ENCODE measurements at places on chromosomes 7 and 10.

GRCh38 chr7:33129806-33130153 lies 416 bp downstream of the BBS9 start:
- DNase-seq = no peak

GRCh38 chr7:105932835-105933477 lies 30.1 kb upstream of the CDHR3 start:
- DNase-seq = no peak

DNA sequence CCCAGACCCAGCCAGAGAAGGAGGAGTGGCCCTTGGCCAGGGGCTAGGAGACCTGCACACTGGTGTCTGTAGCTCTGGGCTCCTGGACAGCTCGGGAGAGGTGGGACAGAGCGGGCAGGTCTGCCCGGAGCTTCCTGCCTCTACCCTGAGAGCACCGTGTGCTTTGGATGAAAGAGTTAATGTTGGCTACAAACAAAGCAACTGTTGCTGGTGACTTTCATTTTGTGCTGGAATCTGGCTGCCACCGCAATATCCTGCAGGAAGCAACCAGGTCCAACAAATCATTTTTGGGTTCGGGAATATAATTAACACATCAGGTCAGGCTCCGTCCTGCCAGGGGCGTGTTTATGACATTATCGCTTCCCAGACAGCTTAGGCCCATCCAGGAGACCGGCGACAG lies 441.8 kb upstream of the MKI67 start:
- no peak for DNase-seq

DNA sequence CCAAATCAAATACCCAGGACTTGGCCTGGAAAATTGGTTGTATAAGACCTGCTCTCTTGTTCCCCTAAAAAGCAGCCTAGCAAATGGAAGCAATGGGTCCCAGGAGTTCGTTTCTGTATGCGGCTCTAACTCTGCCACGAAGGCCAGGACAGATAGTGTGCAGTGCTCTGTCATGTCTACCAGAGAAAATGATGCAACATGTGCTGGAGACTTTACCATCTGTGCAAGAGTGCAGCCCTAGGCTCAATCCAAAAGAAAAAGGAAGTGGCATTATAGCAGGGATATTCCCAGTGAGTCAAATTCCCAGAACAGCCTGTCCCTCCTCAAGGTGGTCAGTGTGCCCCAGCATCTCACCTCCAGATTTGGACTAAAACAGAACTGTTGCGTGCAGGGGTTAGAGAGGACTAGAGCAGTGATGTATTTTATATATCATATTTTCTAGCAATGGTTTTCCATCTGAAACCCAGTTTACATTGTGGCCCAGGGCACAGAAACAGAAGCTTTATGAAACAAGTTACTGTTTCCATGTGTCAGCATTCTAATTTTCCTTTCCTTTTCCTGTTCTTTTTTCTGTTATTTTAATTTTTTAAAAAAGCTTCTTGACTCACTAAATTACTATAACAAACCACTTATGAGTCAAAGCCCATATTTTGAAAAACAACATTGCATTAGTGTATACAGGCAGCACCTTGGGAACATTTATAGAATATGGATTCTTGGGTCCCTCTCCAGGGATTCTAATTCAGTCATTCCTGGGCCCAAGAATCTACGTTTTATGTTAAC lies 311.2 kb downstream of the RNLS start:
- peak; percentile 64 for DNase-seq

GRCh38 chr7:24979470-24979862 lies 512 bp downstream of the OSBPL3 start:
- peak; percentile 88 for DNase-seq

- no peak for DNase-seq
These were observed 2.8 kb downstream of the INHBA start for GRCh38 chr7:41700044-41700471.

GRCh38 chr10:6279540-6280267 lies 77.0 kb downstream of the PFKFB3 start:
- no peak for DNase-seq

DNA sequence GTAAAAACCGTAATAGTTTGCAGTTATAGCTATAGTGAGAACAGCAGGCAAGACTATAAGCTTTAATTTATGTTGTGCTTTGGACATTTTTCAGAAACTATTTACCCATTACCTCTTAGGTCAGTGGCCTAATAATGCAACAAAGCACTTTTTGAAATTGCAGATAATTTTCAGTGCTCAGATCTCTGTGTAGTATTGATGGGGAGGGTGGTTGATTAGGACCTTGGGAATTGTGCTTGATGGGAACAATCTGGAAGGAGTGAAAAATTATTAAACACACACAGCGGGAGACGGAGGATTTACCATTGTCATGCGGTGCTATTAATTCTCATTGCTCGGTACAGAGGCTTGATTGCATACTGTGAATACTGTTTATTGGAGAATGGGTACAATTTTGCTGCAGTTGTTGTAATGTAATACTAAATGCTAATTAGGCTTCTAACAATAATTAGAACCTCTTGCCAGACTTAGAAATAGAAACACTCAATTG lies 304.8 kb downstream of the LRMDA start:
- no peak for DNase-seq

DNA sequence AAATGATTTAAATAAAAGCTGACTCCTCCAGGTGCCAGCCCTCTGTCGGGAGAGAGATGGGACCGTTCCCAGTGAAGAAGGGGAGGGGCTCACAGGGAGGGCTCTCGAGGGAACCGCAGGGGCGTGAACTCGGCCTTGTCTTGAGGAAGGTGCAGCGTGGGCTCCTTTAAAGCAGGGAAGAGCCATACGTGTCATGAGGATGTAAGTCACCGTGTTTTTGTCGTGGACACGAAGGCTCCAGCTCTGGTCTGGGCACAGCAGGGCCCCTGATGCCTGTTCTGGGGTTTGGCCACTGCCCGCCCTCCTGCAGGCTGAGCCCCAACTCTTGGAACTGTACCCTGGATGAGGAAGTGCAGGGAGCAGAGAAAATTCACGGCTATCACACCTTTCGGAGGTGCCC lies 45.0 kb downstream of the JAKMIP3 start:
- DNase-seq = peak; percentile 38

DNA sequence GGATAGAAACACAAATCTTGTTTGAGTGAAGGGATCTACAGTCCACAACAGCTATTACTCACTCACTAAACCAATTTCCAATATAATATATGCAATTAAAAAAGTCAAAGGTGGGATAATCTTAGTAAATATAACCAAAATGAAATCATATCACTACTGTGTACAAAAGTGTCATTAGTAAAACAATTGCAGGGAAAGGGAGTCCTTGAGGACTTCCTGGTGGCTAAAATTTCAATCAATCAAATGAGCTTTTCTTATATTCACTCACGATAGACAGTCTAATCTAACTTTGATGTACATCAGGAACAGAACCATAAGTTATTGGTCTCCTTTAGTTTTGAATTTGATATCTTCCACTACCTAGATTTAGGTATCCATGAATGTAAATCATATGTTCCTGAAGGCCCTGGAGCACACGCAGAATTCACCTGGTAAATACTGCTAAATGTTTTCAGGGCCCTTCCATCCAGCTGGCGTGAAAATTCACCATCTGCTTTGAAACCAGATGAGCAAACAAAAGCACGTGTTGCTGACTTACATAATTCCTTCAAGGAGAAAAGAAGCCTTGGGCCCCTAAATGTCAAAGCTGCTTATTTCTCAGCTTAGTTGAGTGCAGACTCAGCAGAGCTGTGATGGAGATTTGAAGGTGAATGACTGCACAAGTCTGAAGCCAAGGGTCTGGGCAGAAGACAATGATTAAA lies 159.3 kb upstream of the TMEM196 start:
- DNase-seq = no peak

DNA sequence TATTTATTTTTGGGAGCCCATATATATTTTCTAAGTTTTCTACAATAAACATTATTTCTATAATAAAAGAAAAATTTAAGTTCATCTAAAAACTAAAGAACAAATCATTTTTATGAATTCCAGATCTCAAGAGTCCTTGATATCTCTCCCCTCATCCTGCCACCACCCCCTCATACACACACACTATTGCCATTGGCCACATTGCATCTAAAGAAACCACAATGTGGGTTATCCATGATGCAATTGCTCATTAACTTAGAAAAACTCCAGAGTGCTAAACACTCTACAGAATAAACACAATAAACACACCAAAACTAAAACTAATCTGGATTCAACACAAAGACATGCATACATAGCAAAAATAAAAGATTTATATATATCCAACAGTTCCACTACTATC lies 37.8 kb downstream of the FAM13C start:
- DNase-seq = no peak

DNA sequence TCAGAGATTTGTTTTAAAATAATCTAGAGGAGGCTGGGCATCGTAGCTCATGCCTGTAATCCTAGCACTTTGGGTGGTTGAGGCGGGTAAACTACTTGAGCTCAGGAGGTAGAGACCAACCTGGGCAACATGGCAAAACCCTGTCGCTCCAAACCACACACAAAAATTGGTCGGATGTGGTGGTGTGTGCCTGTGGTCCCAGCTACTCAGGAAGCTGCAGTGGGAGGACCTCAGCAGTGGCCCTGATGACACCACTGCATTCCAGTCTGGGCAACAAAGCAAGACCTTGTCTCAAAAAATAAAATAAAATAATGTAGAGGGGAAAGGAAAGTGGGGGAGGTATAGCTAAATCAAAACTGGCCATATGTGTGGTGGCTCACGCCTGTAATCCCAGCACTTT lies 13.9 kb upstream of the PPP3CB start:
- DNase-seq = no peak

GRCh38 chr10:14508725-14509124 lies 178.0 kb upstream of the FRMD4A start:
- no peak for DNase-seq

GRCh38 chr10:99661377-99661763 lies 2.1 kb downstream of the ENTPD7 start:
- DNase-seq = no peak

DNA sequence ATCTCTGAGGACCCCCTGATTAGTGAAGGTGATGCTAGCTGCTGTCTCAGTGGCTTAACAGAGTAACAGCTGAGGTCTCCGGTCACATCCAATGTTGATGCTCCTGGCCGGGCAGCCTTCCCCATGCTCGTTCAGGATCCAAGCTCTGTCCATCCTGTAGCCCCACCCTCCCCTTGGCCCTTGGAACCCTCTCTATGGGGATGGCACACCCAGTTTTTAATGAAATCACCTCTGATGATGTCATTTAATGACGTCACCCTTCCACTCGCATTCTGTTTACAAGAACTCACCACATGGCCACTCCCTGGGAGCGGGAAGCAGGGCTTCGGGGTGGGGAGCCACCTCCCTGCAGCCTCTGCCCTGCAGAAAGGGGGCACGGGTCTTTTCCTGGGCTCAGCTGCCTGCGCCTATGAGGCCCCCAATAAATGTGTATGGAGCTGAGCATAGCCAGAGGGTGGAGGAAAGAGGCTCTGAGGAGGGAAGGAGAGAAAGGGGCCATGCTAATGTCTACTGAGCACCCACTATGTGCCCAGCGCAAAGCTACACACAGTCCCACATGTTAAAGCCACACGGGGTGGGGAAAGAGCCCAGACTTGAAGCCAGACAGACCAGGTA lies 95.5 kb downstream of the OAT start:
- DNase-seq = peak; percentile 7

DNA sequence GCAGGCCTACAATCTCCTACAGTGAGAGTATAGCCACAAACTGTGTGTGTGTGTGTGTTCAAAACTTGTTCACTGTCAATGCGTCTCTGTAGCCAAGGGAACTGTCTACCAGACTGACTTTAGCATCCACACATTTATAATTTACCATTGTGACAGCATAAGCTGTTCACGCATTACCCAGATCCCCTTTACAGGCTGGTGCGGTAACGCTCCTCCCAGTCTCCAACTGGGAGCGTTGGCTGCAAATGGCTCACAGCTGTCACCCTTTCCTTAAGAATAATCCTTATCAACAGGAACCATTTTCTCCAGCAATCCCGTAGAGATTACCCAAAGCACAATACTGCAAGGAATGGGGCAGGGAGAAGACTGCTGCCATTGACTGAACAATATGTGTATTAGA lies 199.5 kb downstream of the GPAM start:
- DNase-seq = no peak

DNA sequence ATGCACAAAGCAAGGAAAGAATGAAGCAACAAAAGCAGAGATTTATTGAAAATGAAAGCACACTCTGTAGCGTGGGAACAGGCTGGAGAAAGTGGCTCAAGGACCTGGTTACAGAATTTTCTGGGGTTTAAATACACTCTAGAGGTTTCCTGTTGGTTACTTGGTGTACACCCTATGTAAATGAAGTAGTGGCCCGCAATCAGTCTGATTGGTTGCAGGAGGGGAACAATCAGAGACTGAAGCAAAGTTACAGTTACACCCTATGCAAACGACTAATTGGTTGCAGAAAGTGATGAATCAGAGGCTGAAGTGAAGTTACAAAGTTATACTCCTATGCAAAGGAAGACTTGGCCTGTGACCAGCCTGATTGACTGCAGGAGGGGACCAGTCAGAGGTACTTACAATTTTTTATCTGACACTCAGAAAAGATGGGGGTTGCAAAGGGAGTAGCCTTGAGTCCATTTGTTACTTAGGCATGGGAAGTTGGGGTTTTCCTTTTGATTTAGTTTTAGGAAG lies 3.6 kb upstream of the MTPN start:
- DNase-seq = peak; percentile 60

DNA sequence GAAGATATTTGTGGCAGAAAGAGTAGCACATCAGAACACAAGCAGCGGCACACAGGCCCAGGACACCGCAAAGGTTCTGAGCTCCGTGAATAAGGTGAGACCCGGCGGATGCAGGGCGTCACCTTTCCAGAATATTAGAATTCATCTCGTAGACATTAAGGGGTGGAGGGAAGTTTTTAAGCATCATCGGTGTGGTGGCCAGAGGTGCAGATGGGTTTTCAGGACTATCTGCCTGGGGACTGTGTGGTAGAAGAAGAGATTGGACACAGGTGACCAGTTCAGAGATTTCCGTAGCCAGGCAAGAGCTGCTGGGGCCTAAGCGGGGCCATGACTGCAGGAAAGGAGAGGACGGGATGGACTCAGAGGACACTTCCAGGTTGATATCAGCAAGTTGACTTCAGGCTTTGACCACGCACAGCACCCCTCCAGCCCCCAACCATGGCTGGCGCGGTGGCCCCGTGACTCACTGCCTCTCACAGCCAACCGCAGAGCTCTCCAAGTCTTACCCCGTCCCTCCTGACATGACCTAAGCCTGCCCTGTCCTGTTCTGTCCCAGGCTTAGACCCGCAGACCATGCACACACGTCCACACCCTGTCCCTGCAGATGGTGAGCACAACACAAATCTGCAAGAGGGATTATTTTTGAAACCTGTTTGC lies 97.2 kb downstream of the OAT start:
- DNase-seq = peak; percentile 33

GRCh38 chr7:98992076-98992475 lies 113.7 kb downstream of the TRRAP start:
- DNase-seq = no peak
